ENCODE measurements at places on chromosomes 4 and X.

GRCh38 chr4:116005037-116005805 is 891.8 kb upstream of the NDST4 start:
- DNase-seq: no peak

GRCh38 chr4:59598330-59598618 is 1601.9 kb upstream of the ADGRL3 start:
- no peak for DNase-seq

DNA sequence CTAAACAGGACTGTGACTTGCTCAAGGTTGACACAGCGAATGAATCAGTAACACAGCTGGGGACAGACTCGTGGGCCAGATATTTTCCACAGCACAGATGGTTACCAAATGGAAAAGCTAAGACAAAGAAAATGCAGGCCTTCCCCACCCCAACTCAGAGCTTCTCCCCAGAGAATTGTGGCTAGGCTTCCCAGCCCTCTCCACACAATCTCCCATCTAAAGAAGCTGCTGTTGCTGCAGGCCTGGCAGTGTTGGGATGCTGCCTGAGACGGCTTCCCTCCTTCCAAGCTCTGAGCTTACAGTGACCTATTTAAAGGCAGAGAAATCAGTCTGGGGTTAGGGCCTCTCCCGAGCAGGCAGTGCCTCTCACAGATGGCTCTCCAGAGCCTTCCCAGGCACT is 46.5 kb upstream of the PGRMC1 start:
- no peak for DNase-seq

DNA sequence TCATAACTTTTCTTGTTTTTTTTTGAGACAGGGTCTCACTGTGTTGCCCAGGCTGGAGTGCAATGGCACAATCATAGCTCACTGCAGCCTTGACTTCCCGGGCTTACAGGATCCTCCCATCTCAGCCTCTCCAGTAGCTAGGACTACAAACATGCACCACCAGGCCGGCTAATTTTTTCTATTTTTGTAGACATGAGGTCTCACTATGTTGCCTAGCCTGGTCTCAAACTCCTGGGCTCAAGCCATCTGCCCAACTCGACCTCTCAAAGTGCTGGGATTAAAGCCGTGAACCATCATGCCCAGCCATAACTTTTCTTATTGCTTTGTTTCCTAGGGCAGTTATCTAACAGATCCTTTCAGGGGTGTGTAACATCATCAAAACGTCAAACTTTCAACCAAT is 11.8 kb downstream of the SEC24D start:
- DNase-seq: no peak

Measured in BE2C (cell line).